ENCODE measurements at places on chromosomes 11 and 22.
A peak's percentile ranks its signal among the peaks of the same experiment; 100 is the strongest.

DNA sequence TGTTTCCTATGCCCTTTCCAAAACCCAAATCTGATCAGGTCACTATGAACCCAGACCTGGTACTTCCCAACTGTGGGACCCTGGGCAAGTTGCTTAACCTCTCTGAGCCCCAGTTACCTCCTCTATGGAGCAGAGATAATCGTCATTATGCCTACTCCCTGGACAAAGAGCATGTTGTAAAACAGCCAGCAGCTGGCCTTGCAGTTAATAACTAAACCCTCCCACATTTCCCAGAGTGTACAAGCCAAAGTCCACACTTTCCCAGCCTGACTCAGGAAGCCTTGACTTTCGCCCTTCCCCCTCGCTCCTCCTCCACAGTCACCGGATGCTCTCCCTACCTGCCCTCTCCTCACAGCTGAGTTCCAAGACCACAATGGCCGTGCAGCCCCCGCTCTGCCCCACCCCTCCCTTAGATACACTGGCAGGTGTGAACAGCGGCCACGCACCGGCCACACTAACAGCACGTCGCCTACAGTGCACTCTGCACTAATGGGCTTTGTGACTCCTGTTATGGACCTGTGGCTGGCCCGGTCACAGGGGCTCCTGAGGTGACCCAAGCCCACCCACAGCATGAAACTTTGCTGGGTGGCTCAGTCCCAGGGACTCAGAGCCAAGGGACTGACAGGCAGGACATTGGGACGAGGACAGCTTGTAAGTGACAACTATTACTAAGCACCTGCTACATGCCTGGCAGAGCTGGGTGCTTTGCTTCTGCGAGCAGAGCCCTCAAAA is 15.6 kb upstream of the MFNG start:
- DNase-seq, result peak; percentile 80

GRCh38 chr11:118656563-118657165 is 22.8 kb downstream of the TREH start:
- no peak for DNase-seq

DNA sequence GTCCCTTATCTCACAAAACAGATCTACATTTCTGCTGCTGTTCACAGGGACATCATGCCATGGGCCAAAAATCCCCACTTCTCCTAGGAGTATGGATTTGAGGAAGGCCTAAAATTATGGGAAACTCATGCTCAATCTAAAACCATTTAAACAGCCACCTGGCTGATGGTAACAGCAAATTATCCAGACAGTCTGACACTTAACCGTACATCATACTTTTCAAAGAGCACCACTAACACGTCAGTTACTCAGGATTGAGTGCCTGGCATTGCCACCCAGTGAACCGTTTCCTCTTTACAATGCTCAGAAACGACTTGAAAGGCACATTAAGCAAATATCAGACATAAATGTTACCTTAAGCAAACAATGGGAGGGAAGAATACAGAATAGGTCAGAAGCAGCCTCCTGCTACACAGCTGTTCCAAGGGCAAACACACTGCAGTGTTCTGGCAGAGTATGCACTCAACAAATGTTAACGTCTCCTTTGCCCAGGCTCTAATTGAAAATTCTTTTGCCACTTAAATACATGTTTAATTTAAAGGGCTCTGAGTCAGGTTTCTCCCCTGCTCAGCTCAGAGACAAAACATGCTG is 18.8 kb upstream of the SLC36A4 start:
- DNase-seq, result no peak

DNA sequence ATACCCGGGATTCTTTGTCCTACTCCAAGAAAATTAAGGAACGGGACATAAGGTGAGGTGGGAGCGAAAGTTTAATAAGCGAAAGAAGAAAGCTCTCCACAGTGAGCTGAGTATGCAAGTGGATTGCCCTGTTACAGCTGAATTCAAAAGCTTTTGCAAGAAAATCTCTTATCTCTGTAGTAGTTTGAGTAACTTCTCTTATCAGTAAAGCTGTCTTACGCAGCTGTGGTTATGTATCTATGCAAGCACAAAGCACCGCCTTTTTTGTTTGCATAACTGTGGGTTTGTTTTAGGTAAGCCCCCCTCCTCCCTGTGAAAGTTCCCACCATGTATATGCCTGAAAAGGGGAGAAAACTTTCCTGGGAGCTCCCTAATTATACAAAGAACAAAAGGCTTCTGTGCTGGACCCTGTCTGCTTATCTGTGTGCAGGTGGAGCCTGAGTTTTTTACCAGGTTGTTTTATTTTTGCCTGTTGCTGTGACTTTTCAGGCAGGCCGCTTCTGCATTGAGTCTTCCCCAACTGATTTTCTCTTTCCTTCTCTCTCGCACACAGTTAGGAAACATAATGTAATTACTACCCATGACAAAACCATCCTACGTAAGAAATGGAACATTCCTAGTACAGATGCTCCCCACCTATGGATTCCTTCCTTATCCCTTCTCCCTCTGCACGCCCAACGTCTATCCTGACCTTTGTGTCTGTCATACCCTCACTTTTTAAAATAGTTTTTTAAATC is 837 bp upstream of the PLAAT5 start:
- no peak for DNase-seq

DNA sequence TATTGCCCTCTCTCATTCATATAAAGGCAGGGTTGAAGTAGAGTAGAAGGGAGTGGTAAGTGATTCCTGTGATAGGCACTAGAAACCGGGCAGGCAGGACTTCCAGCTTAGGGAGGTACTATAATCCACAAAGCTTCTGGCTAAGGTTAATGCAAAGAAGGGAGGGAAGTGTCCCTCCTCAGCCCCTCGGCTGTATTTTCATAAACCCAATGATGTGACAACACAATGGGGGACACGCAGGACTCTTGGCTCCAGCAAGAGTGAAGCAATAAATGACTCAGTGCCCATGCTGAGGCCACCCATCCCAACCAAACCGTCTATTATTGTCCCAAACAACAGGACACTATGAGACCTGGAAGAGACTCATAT is 90.7 kb downstream of the ETS1 start:
- DNase-seq, result no peak

DNA sequence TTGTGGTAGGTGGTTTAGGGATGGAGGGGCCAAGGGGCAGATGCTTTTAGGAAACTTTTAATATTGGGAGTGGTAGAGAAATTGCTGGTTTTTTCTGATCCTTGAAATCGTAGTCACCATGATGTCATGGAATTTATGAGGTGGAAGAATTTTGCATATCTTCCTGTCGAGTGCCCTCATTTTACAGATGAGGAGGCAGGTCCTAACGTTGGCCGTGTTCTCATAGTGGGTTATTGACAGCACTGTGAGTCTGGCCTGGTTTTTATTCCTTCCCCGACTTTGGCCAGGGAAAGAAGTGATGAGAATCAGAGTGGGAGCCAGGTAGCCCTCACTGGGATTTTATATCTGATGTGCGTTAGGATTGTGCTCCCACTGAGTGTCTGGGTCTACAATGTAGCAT is 8.8 kb upstream of the PACS1 start:
- DNase-seq, result no peak

DNA sequence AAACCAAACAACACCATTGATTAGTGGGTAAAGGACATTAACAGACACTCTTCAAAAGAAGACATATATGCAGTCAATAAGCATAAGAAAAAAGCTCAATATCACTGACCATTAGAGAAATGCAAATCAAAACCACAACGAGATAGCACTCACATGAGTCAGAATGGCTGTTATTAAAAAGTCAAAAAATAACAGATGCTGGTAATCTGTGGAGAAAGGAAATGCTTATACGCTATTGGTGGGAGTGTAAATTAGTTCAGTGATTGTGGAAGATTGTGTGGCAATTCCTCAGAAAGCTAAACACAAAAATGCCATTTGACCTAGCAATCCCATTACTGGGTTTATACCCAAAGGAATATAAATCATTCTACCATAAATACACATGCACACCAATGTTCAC is 182.6 kb downstream of the TRPC6 start:
- no peak for DNase-seq

DNA sequence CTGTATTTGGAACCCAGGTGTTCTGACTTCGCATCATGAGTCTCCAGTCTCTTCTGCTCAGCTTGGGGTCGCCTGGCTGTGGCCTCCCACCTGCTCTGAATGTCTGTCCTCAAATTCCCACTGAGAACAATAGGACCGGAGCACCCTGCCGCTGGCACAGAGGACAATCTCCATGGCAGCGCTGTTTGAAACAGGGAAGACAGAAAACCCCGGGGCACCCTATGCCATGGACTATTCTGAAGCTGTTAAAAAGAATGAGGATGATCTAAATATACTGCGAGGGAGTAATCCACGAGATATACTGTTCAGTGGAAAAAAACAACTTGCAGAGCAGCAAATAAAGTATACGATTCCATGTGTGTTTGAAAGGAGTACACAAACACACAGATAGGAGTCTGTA is 415.6 kb upstream of the NARS2 start:
- no peak for DNase-seq
